ENCODE measurements at places on chromosomes 3 and 15.

- DNase-seq = peak; percentile 62
Measured at GRCh38 chr3:163490119-163490518, 1588.2 kb downstream of the SI start.

DNA sequence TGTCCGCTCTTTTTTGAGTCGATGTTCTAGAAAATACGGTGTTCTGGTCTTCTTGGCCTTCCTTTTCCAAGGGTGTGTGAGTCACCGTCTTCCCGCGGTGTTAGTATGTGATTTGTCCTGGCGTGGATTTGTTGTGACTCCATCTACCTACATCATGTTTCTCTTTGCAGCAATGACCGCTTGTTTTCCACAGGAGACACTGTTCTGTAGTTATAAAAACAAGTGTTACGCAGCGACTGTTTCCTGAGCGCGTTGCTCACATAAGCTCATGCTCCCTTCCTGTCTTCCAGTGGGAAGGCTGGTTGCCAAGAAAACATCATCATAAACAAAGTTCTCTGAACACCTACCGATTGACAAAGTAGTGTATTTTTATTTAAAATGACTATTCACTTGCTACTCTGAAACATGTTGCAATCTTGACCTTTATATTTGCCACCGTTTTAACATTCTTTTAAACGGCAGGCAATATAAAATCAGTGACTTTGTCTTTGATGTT, 19.0 kb downstream of the USP13 start:
- DNase-seq = no peak

- no peak for DNase-seq
Measured at GRCh38 chr15:91498046-91498748, 355.3 kb upstream of the SLCO3A1 start.

DNA sequence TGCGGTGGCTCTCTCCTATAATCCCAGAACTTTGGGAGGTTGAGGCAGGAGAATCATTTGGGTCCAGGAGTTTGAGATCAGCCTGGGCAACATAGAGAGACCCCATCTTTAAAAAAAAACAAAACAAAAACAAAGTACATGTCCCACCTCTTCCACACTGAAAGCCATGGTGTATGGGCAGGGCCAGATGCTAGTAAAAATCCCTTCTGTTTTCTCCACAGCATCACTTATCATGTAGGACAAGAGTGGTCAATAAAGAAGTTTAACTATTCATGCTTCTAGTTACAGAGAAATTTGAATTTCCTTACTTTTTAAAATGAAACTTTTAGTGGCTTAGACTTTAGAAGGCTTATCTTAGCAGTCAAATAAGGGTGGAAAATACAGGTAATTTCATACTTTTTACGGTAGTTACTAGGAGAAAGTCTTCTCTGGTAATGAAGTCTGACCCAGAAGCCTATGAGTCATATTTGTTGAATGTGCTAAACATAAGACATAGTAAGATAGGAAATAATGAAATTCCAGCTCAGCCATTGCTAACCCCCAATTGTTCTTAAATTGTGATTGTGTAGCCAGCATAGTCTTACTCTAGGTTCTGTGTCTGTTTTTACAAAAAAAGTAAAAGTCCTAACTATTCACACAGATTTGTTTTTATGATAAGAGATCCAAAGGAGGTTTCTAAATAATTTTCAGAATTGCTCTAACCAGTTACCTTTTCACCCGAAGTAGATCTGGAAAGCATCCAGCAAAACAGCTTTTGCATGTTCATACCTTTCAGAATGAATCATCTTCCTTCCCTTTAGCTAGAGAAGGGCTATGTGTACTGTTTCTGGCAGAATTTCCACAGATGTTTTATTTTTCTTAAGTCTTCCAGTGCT, 16.4 kb upstream of the ZNF609 start:
- DNase-seq = no peak

DNA sequence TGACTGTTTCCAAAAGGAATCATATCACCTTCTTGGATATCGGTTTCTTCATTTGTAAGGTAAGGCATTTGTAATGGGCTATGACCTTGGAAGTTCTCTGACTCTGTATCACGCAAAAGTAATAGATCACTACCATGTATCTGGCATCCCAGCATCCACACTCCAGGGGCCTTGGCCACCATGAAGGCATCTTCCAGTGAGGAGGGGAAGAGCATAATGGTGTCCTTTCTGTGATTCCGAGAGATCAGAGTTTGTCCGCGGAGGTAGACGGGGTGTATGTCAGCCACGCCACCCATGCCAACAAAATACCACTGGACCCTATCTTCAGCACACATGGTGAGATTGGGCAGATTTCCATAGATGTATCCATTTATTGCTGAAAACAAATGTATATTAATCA, 48.1 kb upstream of the CP start:
- no peak for DNase-seq

GRCh38 chr15:48966595-48967301, 3.0 kb upstream of the SHC4 start:
- no peak for DNase-seq

- no peak for DNase-seq
Measured at GRCh38 chr3:150965436-150965835, 7.1 kb downstream of the CLRN1 start.

- no peak for DNase-seq
Measured at GRCh38 chr15:54197995-54198394, 219.8 kb downstream of the UNC13C start.

DNA sequence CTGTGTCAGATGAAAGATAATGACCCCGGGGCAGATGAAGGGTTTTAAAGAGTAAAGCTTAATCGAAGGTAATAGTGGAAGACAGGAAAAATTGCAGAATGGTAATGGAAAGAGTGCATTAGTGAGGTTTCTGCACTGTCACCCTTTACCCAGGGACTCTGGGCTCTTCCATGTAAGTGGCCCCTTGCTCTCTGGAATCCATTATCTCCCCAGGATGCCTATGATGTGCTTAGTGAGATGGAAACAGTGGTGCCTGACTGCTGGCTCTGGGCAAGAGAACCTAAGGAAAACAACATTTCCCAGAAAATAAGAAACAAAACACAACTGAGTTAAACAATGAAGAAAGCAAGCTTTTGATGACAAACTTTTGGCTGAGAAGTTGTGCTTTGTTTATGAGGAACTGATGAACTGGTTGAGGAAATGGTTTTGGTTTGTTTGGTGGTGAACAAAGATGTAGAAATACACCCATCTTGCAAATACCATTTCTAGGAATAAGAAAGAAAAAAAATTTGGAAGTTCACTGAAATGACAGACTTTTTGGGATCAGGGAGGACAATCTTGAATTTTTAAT, 119.9 kb upstream of the RASGRP1 start:
- DNase-seq = no peak

GRCh38 chr3:12719541-12719940, 39.5 kb downstream of the TMEM40 start:
- DNase-seq = no peak

DNA sequence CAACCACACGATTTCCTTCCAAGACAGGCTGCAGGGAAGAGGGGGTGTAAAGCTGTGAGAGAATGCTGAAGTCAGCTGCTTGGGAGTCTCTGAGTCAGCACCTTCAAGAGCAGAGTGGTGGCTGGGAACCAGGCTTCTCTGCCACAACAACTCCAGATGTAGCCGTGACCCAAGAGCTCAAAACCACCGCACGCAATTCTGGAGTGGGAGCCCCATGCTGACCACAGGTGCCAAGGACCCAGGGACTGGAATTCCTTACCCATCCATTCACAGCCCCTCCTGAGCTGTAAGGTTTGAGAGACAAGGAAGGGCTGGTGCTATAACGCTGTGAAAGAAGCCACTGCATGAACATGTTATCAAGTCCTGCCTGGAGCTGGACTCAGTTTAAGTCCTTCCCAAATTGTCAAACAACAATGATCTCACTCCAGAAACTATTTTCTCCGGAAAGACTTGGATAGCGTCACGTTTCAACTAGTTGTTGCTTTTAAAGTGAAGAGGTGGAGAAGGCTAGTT, 61.4 kb downstream of the UMPS start:
- DNase-seq = no peak

DNA sequence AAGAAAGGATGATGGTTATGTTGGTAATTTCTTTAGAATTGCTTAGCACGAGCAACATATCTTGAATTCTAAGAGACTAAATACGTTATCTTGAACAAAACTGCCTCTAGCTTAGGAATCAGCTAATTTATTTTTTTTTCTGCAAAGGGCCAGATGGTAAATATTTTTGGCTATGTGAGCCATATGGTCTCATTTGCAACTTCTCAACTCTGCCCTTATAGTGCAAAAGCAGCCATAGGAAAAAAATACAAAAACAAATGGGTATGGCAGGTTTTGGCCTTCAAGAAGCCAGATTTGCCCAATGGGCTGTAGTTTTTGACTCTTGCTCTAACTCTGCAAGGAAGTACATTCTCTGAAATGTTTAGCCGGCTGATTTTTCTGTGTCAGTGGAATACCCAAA, 11.9 kb downstream of the OXSM start:
- DNase-seq = no peak

DNA sequence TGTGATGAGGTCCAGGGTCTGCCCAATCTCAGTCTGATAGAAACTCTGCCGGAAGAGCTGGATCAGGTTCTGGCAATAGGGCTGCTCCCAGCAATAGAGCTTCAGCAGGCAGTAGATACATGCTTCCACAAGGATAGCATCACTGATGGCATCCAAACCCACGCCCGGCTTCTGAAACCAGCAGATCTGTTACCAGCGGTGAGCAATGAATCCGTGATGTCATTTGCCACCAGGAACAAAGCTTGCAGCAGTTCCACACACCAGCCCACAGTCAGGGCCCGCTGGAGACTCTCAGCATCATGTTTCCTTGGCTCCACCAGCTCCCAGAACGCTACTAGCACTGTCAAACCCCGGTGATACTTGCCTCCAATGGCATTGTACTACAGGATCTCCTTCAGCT, 19.3 kb upstream of the TTBK2 start:
- DNase-seq = no peak

GRCh38 chr15:96593735-96594134, 263.2 kb downstream of the NR2F2 start:
- no peak for DNase-seq

DNA sequence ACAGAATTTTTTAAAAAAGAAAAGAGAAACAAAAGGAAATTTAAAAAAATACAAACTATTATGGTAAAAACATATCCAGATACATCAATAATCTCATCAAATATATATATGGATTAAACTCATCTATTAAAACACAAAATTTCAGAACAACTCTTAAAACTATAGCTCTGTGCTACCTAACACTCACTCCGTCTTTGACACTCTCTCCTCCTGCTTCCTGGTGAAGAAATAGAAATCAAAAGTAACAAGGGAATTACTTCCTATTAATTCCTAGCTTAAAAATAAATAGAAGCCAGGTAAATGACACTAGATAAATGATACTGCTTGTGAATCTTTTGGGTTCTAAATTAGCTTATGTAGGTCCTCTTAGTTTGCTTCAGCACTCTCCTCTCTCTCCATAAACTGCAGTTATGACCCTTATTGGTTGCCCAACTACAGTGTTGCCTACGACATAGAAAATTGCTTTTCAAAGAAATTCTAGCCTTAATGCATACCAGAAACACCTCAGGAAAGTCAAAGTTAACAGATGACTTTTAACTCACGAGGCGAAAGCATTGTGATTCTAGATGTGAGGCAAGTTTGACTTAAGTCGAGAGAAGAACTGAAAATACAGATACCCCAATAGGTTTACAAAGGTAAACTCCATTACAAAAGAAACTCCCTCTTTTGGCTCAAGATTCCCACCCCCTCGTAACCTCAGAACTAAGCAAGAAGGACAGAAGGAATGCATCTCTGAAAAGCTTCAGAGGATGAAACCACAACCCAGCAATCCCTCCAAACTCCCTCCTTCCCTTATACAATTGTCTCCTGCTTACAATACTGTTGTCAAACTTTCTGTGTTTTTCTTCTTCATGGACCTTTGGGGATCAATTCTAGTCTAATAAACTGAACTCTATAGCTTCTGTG, 394.7 kb downstream of the FGF12 start:
- no peak for DNase-seq

- no peak for DNase-seq
Measured at GRCh38 chr3:69665026-69665737, 74.1 kb upstream of the MITF start.

GRCh38 chr3:196270499-196270898, 17.0 kb downstream of the PCYT1A start:
- DNase-seq = no peak

DNA sequence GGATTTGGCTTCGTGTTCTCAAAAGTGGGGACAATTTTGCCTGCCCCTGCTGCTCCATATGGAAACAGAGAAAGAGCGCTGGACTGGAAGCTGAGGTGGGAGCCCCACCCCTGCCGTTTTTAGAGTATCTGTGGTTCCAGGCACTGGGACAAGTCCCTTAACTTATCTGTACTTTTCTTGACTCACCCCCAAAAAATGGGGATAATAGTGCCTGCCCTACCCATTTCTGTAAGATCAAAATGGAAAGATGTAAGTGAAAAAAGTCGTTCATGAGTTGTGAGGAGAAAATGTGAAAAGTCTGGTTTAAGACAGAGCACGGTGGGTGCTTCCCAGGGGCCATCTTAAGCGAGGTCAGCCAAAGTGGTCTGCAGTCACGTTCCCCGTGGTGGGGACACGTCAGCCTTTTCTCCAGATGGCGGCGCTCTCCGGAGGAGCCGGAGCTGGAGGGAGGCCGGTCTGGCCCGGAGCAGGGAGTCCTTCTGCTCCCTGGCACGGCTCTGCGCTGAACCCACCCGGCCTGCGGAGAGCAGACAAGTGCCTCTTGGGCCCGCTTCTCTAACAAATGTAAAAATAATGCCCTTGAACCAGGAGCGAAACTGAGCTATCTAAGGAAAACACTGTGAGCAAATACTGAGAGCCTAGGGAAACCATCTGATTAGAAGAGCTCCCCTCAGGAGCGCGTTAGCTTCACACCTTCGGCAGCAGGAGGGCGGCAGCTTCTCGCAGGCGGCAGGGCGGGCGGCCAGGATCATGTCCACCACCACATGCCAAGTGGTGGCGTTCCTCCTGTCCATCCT, at the start of gene CLDN18:
TSS of gene CLDN18 (plus strand) at position 690 of the 797 bp plus-strand sequence. CDS start at position 751, 61 bp downstream.
- peak; percentile 11 for DNase-seq

GRCh38 chr3:169662132-169662842, 1.2 kb downstream of the MECOM start:
- peak; percentile 93 for DNase-seq

GRCh38 chr3:46673151-46674030, 20.1 kb downstream of the ALS2CL start:
- DNase-seq = no peak

Measured in ELF-1 (cell line).